SK-N-SH (cell line): ENCODE measurements at places on chromosomes 1 and 21.
A peak's percentile ranks its signal among the peaks of the same experiment; 100 is the strongest.

DNA sequence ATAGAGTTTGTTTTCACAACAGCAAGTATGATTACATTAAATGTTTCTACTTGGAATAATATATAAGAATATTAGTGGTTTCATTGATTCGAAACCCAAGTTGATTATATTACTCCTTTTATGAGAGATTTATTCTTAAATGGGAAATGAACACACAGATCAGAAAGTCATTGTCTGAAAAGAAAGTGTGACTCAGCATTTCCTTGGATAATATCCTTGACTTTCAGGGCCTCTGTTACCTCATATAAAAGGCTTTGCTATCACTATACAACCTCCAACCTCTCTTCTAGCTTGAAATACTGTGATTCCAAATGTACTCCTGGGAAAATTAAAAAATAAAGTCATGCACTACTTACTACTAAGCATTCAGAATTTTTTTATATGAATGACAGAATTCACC, 295.3 kb upstream of the LYPLAL1 start:
- no peak for DNase-seq

DNA sequence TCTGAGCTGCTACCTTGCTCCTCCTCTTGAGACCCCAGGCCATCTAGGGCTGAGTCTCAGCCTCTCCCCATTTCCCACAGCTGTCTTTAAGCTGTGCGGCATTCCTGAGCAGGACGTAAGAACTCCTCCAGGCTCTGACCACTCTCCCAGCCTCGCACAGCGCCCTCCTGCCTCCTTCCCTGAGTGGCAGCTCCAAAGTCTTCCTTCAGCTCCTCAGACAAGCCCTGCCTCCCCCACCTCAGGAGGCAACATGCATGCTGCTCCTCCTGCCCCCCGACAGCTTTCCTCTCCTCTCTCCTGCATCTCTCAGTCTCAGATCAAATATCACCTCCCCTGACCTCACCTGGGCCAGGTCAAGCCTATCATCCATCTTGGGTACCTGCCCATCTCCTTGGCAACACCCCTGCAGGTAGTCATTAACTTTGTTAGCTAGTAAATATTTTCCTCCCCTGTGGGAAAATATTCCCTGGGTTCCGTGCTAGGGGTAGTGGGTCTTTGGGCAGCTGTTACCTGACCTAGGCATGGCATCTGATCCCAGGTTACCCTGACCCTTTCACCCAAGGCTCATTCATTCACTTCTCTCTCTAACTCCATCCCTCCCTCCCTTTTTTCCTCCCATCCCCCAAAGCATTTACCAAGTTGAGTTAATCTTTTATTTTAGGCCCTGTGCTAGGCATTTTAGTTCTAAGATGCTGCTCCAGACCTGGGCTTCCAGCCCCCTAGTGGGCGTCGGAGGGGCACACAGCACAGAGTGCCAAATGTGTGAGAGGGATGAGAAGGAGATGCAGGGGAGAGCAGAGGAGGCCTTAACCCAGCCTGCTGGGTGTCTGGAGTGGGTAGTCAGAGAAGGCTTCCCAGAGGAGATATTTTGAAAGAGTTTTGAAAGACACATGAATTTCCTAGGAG, 419.9 kb downstream of the PTPRU start:
- peak; percentile 53 for DNase-seq

DNA sequence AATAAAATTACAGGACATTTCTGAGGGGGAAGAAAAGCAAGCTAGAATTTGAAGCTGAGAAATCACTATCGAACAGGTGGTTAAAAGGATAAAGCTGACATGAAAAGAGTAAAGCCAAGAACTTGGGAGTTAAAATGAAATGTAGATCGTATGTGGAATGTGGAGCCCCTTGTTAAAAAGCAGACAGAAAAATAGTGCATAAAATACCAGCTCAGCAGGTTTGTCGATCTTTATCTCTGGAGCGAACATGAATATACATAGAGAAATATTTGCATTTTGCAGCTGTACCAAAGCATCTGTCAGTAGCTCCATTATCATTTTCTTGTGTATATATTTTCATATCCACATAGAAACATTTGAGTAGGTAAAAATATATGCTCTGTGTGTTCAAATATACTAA, 73.6 kb upstream of the CDC42BPA start:
- no peak for DNase-seq

DNA sequence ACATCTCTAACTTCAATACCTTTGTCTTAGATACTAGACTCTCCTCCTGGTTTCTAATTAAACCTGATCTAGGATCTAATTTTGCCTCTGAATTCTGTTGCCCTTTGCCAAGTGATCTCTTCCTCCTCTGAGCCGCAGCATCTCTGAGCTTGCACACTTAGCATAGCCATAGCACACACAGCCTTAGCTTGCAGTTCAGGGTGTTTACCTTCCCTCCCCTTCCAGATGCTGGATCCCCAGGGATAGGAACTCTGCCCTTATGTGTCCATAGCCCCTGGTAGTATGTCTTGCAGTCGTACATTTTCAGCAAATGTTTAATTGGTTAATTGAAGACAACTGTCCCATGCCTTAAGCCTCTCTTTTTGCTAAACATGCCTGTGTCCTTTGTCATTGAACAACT, 30.3 kb downstream of the SELL start:
- no peak for DNase-seq

DNA sequence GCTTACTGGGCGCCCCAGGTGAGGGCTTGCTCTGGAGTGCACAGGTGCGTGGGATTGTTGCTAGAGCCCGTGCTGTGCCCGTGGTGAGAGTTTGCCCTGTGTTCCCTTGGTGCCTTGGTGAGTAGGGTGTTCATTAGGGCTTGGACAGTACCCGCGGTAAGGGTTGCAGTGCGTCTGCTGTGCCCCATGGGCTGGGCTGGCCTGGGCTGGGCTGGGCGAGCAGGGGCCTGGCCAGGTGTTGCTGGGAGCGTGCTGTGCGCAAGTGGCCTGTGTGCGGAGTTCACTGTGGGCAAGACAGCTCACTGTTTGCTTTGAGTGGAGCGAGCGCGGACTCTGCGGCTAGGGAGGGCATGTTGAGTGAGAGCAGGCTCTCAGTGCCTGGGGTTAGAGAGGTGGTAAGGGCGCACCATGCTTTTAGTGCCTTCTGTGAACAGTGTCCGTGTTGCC, 725 bp downstream of the CR1L start:
- DNase-seq, result no peak

GRCh38 chr1:183291216-183291762, 105.2 kb downstream of the LAMC2 start:
- DNase-seq, result no peak

DNA sequence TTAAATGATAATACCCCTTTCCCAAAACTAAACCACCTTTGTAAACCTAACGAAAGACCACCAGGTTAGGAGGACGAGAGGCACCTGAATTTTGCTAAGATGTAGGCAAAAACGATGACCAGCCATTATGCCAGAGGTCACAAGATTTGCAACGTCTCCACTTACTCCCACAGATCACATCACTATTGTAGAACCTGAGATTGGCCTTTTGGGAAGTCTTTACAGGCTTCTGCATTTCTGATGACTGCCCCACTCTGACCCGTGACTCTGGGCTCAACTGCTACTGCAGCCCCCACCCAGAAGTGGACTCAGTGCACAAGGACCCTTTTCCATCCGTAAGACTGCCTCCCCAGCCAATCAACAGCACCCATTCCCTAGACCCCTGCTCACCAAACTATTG, 36.4 kb upstream of the COL6A2 start:
- DNase-seq, result no peak

DNA sequence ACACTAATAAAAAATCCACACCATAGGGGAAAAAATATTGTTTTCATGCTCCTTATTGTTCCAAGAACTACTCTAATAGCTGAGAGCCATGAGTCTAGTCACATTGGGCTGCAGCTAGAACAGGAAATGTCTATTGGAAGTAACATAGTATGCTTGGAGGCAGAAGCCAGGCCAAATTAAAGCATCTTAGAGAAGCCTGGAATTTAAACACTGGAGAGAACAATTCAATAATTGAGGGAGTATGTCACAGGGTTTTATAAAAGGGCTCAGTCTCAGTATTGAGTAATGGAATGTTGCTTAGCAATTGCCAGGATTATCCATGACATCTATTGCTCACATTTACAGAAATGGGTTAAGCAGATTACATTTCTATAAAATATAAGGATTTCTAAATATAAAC, 471.3 kb downstream of the LMO4 start:
- DNase-seq, result no peak

GRCh38 chr1:85387781-85388180, 77.2 kb downstream of the DDAH1 start:
- no peak for DNase-seq

GRCh38 chr1:45093334-45093733, 81.3 kb downstream of the UROD start:
- DNase-seq, result no peak

- no peak for DNase-seq
These were observed 24.9 kb downstream of the CHML start for GRCh38 chr1:241615043-241615974.

DNA sequence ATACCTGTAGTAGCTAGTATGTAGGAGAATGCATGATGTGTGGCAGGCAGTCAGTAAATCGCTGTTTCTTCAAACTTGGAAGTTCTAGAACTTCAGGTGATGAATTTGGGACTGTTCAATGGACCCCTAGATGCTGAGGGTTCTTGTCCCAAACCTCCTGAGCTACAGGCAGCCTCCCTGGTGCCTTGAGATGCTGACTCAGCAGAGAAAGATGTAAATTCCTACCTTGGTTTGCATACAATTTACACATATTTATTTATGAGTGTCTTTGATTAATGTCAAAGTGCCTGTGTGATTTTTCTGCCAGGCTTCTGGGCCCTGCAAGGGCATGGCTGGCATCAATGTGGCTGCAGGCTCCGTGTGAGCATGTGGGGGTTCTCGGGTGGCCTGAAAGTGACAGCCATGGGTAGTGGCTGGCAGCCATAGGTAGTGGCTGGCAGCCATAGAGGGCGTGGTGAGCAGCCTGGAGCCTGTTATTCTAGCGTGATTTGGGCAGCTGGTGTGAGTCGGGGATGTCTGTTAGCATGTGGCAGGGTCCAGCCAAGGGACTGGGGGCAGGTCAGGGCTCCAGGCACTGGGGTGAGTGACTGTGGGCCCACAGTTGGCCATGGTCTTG, 13.2 kb upstream of the POU3F1 start:
- no peak for DNase-seq

- no peak for DNase-seq
These were observed 27.2 kb downstream of the NUAK2 start for GRCh38 chr1:205294175-205294917.

- DNase-seq, result no peak
These were observed 36.9 kb downstream of the CDK18 start for GRCh38 chr1:205541161-205541886.

GRCh38 chr21:32328595-32328994, 29.9 kb downstream of the MRAP start:
- no peak for DNase-seq

DNA sequence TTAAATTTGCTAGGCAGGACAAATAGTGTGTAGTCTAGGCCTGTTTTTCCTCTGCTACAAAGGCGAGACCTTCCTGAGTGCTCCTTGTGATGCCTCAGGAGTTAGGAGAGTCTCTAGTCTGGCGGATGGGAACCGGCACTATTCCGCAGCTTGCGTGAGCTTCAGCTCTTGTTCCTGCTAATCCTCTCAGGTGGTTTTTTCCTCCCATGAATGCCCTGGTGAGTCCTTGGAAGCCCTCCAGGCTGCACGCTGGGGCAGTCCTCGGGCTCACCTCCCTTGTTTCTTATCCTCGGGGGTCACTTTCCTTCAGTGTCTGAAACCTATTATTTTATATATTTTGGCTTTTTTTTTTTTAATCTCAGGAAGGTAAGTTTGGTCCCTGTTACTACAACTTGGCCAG, 28.2 kb downstream of the UTS2 start:
- no peak for DNase-seq

- no peak for DNase-seq
These were observed 9.4 kb downstream of the PRDM16 start for GRCh38 chr1:3078430-3078861.

DNA sequence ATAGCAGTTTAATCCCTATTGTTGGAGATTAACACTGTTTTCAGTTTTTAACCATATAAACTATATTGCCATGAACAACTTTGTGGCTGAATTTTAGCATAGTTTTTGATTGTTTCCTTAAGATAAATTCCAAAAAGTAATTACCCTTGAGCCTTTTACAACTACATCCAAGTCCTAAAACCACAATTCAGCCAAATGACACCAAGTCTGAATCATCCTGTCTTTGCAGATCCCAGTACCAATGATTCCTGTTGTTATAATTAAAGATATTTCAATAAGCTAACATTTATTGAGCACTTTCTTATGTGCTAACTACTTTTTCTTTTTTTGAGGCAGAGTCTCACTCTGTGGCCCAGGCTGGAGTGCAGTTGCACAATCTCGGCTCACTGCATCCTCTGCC, 35.6 kb downstream of the IL23R start:
- no peak for DNase-seq

DNA sequence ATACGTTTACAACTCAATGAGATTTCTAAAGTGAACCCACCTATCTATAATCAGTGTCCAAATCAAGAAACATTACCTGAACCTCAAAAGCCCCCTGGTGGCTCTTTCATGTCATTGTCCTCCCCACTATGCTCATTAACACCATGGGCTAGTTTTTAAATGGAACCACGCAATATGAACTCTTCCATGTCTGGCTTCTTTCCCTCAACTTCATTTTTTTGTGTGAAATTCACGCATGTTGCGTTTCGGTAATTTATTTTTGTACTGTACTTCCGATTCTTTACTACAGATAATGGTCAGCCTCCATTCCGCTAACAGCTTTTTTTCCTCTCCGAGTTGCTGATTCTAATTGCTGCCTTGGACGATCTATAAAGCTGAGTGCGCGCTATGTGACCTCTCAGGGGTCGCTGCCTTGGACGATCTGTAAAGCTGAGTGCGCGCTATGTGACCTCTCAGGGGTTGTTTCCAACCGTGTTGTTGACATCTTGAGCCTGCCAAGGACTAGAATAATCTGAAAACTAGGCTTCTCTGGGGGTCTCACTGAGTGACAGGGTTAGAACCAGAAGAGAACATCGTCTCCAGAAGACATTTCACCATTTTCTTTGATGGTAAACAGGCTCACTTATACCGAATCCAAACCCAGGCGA, 1.1 kb upstream of the CACYBP start:
- DNase-seq, result peak; percentile 48

GRCh38 chr21:42965211-42965560, 9.2 kb upstream of the PKNOX1 start:
- DNase-seq, result no peak

- no peak for DNase-seq
These were observed 157.9 kb upstream of the NBPF11 start for GRCh38 chr1:148309940-148310500.

DNA sequence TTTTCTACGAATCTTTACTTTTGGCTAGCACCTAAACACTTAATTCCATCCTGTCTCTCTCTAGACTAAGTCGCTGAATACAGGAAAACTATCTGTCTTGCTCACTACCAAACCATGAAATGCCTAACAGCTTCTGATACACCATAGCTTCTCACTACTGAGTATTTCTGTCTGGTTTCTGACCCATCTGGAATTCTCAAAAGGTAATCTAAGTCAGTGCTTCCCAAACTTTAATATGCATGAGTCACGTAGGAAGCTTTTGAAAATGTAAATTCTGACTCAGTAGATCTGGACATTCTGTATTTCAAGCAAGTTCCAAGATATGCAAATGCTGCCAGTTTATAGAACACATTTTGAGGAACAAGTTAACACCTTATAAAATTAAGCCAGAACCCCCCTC, 9.2 kb upstream of the OVGP1 start:
- DNase-seq, result no peak
